ENCODE measurements at places on chromosomes 12 and 14.

DNA sequence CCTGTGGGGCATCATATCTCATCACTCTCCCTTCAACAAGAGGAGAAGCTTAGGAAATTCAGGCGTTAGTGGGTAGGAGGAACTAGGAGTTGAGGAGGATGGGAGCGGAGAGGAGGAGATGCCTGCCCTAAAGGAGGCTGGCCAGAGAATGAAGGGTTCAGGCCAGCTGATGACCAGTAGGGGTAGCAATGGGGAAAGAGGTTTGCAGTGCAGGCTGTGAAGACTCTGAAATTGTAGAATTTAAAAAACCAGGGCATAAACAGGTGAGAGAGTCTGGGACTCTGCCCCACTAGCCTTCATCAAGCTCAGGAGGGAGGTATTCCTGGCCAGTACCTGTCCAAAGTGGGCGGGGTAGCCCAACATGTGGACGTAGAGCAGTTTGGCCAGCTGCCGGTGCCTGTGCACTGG lies 809 bp downstream of the AP1G2 start:
- DNase-seq = no peak

DNA sequence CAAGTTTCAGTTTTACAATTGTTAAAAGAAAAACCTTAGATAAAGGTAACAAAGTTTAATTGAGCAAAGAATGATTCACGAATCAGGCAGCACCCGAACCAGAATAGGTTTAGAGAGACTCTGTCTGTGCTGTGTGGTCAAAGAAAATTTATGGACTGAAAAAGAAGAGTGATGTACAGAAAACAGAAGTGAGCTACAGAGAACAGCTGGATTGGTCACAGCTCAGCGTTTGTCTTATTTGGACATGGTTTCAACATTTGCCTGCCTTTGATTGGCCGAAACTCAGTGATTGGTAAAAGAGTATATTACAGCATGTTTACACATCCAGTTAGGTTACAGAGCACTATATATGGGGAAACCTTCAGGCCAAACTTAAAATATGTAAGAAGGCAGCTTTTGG lies 703.2 kb upstream of the STXBP6 start:
- no peak for DNase-seq

GRCh38 chr12:13373131-13373530 lies 176.6 kb downstream of the EMP1 start:
- no peak for DNase-seq

DNA sequence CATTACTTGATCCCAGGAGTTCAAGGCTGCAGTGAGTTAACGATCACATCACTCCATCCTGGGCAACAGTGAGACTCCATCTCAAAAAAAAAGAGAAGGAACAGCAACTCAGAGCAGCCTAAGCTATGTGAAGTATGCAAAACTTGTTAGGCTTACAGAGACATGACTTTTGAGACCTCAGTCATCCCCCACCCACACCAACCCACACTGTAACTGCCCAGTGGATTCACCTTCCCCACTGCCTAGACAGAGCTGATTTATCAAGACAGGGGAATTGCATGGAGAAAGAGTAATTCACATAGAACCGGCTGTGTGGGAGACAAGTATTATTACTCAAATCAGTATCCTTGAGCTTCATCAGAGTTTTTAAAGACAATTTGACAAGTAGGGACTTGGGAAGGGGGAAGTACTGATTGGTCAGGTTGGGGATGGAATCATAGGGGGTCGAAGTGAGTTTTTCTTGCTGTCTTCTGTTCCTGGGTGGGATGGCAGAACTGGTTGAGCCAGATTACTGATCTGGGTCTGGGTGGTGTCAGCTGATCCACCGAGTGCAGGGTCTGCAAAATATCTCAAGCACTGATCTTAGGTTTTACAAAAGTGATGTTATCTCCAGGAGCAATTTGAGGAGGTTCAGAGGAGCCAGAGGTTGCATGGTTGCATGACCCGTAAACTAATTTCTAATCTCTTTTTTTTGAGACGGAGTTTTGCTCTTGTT lies 6.2 kb upstream of the WDR89 start:
- no peak for DNase-seq

GRCh38 chr12:110277530-110278254 lies 3.4 kb upstream of the ATP2A2 start:
- no peak for DNase-seq

DNA sequence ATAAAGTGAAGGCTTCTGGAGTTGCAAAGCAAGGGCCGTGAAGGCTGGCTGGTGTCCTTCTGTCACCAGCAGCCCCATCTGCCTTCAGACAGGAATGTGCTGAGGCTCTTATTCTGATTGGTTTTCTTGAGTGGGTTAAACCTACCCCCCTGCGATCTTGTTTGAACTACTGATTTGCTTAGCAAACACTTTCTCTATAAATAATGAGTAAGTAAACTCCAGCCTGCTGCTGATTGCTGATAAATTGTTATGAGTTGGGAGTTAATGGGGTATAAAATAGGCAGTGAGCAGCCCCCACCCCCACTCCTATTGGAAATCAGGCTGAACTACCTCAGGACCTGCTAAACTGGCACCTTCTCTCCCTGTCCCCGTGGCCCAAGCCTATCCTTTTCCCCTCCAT lies 146.1 kb upstream of the NOS1 start:
- DNase-seq = peak; percentile 43
